Stimulated activated CD4-positive, alpha-beta T cell treated with anti-CD3 and anti-CD28 coated beads, Interleukin-1b, Interleukin-23, amount 100 ng/mL, for 48 hours (primary cell): ENCODE measurements at places on chromosomes 16 and 17.

DNA sequence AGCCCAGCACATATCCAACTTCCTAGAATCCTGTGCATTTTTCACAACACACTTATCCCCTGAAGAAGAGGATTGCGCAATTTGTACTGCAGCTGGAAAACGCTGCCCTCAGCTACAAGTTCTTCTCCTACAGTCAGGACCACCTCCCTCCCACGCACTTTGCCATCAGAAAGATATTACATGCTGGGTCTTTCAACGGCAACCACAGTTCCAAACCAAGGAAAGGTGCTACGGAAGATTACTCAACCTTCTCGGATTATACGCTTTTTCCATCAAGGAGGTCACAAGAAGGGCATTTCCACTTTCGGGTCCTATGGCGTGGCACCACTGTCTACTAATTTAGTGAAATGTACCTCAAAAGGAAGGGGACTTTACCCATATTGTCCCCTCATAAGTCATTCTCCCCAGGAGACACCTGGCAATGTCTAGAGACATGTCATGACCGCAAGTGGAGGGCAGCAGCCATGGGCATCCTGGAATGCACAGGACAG is 35.2 kb downstream of the USP7 start:
- DNase-seq, result peak; percentile 58

GRCh38 chr17:73227379-73227778 is 34.3 kb downstream of the CPSF4L start:
- DNase-seq, result no peak

GRCh38 chr17:4903051-4903818 is at the start of gene CHRNE:
Gene CHRNE, minus strand, starts transcription at chr17:4903098. Its CDS starts 35 bp downstream, at chr17:4903063.
- peak; percentile 75 for DNase-seq

- no peak for DNase-seq
Measured at GRCh38 chr16:75323198-75323597, 71.8 kb upstream of the BCAR1 start.

GRCh38 chr16:81497690-81498089 is 53.1 kb downstream of the CMIP start:
- no peak for DNase-seq

DNA sequence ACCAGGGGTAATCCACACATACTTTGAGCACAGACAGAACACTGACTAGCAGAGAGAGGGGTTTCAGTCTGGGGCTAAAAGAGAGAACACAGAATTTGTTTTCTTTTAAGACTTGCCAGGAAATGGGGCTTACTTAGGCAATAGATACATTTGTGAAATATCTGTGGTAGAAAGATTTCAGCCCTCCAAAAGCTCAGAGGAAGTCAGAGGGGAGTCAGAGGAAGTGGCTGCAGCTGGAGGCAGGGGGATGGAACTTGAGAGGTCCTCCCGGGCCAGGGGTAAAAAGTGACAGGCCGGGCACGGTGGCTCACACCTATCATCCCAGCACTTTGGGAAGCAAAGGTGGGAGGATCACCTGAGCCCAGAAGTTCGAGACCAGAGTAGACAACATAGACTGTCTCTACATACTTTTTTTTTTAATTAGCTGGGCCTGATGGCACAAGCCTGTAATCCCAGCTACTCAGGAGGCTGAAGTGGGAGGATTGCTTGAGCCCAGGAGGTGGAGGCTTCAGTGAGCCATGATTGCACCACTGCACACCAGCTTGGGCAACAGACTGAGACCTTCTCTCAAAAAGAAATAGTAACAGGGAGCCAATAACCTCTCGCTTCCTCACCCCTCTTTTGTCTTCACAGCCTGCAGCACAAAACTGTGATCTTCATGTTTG is 49.9 kb downstream of the NLRC5 start:
- peak; percentile 34 for DNase-seq

DNA sequence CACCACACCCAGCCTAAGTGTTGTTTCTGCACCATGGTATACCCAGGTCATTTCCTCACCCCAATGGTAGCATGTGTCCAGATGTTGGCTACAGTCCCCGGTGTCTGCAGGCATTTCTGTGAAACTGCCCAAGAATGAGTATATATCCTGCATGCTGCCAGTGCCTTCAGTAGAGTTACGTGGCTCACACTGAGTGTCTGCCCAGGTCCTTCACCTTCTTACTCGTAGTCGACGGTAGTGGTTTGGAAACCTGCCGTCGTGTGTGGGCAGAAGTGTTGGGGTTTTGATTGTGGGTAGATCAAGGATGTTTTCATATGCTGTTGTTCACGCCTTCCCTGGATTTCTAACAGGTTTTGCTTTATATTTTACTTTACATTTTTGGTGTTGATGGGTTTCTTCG is 16.8 kb downstream of the TCF25 start:
- DNase-seq, result peak; percentile 52

GRCh38 chr16:30041841-30042240 is 10.8 kb upstream of the TLCD3B start:
- DNase-seq, result no peak

GRCh38 chr17:52026075-52026474 is 132.4 kb downstream of the CA10 start:
- DNase-seq, result no peak

DNA sequence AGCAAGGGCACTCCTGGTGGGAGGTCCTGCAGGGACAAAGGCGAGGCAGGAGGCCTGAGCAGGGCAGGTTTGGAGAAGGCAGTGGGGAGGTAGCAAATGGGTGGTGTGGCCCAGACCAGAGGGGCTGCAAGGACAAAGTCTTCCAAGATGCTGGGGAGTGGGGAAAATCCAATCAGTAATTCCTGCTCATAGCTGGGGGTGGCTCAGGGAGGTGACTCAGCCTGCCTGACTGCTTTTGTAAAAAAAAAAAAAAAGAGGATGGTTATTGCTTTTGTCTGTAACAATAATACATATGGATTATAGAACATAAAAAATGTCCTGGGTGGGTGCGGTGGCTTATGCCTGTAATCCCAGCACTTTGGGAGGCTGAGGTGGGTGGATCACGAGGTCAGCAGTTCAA is 5.2 kb downstream of the IL34 start:
- DNase-seq, result no peak

GRCh38 chr17:73546114-73546513 is 98.1 kb downstream of the SDK2 start:
- no peak for DNase-seq

- peak; percentile 85 for DNase-seq
Measured at GRCh38 chr17:5526821-5527598, 40.6 kb downstream of the MIS12 start.

GRCh38 chr16:78134944-78135619 is 35.6 kb downstream of the WWOX start:
- no peak for DNase-seq

DNA sequence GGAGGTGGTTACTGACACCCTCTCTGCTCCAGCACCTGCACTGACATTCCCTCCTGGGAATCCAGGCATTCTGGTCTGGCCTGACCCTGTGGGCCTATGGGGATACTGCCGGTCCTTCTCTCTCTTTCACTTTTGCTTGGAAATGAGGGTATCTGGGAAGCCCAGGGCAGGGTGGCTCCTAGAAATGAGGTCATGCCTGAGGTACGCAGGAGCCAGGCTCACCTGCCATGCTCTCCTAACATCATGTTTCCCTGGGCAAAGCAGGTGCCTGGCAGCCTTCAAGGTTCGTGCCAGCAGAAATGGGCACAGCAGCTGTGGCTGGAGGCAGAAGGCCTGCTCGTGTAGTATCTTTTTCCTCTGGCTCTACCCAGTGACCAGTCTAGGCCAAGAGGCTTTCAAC is 3.3 kb downstream of the ITGA3 start:
- DNase-seq, result no peak

- DNase-seq, result no peak
Measured at GRCh38 chr17:63505341-63505740, 17.8 kb upstream of the KCNH6 start.

GRCh38 chr17:57326336-57326735 is 70.0 kb downstream of the MSI2 start:
- no peak for DNase-seq

DNA sequence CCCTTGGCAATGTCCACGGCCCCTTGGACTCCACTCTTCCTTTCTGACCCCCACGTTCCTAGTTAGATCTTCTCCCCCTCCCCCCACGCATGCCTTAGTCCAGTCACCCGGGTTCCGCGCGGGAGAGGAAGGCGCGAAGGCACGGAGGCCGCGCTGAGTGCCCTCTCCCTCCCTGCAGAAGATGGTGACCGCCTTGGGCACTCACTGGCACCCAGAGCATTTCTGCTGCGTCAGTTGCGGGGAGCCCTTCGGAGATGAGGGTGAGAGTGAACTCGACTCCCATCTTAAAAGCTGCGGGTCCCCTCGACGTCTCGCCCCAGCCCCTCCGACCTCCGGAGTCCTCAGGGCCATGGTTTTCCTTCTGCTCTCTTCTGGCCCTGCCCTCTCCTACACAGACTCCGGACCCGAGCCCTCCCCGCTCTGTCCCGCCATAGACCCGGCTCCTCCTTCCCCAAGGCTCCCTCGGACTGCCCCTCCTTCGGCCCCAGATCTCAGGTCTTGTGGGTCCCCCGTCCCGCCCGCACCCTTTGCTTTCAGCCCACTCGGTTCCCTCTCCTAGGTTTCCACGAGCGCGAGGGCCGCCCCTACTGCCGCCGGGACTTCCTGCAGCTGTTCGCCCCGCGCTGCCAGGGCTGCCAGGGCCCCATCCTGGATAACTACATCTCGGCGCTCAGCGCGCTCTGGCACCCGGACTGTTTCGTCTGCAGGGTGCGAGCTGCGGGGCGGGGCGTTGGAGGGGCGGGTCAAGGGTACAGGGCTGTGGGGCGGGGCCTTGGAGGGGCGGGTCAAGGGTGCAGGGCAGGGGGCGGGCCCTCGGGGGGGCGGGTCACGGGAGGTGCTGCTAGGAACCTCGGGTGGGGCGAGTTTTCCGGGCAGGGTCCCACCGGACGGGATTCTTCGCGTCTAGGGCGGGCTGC is 4.6 kb downstream of the TGFB1I1 start:
- DNase-seq, result peak; percentile 88

DNA sequence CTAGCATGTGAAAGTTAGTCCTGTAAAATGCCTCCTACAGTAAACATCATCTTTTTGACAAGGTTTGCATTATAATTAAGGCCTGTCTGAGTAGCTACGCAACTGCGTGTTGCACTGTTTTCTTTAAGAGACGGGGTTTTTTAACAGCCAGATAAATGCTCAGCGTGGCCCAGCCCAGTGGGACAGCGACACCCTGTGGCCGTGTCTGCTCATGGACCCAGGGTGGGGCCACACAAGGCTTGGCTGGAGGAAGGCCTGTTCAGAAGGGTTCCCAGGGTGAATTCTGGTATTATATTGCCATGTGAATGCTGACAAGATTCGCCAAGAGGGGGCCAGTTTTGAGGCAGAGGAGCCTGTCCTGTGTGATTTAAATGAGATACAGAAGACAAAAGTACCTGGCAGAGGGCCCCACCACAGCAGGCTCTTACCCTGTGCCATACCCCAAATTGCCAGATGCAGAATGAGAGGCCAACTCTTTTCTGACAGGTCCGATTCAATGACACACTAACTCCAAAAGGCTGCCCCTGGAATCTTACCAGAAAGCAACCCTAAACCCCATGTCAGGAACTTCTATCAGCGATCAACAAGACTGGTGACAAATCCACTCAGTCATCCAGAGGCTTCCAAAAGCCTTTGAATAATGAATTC is 65.9 kb upstream of the IRX6 start:
- DNase-seq, result peak; percentile 62

DNA sequence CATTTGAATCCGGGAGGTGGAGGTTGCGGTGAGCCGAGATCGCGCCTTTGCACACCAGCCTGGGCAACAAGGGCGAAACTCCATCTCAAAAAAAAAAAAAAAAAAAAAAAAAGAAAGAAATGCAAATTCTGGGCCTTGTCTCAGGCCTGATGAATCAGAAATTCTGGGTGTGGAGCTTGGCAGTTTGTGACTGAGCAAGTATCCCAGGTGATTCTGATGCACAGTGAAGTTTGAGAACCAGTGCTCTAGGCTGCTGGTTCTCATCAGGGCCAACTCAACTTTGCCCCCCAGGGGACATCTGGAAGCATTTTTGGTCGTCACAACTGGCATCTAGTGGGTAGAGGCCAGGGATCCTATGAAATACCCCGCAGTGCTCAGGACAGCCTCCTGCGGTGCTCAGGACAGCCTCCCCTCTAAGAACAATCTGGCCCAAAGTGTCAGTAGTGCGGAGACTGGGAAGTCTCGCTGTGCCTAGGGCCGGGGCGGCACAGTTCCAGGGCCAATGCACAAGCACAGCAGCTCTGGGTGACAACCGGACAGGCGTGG is 55.9 kb downstream of the SDK2 start:
- no peak for DNase-seq

- no peak for DNase-seq
Measured at GRCh38 chr16:3152991-3153368, 18.2 kb downstream of the ZNF213 start.

- no peak for DNase-seq
Measured at GRCh38 chr17:55689672-55690071, 33.0 kb downstream of the TMEM100 start.

- no peak for DNase-seq
Measured at GRCh38 chr16:81684242-81684837, 94.8 kb upstream of the PLCG2 start.

DNA sequence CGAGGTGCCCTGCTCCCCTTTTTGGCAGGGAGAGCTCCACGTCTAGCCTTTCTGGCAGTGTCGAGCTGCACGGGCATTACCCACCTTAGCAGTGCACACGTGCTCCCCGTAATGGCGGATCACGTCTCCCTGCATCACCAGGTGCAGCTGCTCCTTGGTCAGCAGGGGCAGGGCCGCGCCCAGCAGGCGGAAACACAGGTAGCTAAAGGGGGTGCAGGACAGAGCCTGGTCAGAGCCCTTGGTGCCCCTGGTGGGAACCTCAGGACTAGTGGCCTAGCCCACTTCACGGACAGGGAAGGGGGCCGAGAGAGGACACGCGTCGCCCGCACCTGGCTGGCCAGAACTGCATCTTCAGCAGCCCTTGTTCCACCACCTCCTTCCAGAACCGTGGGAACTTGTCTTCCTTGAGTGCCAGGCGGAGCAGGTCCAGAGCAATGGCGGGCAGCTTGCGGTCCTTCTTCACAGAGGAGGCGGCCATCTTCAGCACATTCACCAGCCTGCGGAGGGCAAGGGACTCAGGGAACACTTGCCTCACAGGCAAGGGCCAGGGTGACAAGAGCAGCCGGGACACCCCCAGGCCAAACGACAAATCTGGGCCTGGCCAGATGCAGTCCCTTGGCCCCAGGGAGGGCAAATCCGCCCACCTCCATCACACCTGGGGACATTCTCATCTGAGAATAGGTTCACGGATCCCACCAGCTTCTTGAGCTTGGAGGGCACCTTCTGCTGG is 3.2 kb downstream of the MYBBP1A start:
- no peak for DNase-seq

- peak; percentile 44 for DNase-seq
Measured at GRCh38 chr17:31008374-31009041, 37.7 kb downstream of the RNF135 start.
